GF-D8 (cell line): ENCODE measurements at places on chromosomes 4 and X.

- DNase-seq, result no peak
Measured at GRCh38 chr4:151690164-151690870, 70.5 kb downstream of the GATB start.

DNA sequence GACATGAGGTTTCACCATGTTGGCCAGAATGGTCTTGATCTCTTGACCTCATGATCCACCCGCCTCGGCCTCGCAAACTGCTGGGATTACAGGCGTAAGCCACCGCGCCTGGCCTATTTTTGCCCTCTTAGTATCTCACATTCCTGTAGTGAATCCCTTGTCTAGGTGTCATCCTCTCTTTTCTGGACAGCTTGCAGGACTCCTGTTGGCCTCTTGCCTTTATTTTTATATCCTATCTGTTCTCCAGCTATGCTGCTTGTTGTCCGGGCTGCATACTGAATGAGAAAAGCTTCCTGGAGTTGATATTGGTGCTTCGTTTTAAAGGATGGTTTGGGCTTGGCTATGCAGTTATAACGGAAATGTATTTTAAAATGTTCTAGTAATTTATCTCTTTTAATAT, 148.6 kb downstream of the TLL1 start:
- no peak for DNase-seq

- no peak for DNase-seq
Measured at GRCh38 chr4:75671802-75672421, 1.3 kb downstream of the G3BP2 start.

GRCh38 chr4:82005158-82005557, 368.6 kb downstream of the HNRNPD start:
- no peak for DNase-seq

- DNase-seq, result no peak
Measured at GRCh38 chr4:170038769-170039168, 12.6 kb upstream of the MFAP3L start.
